ENCODE measurements at places on chromosomes 7 and 10.

DNA sequence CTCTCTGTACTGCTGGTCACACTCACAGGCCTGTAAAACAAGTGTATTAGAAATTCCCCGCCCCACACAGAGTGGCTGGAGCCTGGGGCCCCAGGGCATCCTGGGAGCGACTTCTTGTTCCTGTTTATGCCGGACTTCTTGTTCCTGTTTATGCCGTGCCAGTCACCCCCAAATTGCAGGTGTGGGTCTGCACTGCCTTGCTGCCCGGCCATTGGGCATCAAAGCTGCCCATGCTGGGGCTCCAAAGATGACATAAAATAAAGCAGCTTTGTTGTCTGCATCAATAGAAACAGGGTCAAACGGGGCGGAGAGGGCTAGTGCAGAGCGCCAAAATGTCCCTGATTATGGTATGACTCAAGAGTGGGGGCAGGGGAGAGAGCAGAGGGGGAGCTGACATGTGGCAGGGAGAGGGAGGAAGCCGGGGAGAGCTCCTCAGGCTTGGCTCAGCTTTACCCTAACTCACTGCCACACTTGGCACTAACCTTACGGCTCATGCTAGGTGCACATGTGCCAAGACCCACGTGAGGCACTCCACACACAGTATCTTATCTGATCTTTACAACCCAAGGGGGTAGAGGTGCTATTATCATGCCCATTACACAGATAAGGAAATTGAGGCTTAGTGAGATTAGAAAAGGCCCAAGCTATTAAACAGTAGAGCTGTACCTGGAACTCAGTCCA is 98.4 kb downstream of the PIP4K2A start:
- DNase-seq = no peak

DNA sequence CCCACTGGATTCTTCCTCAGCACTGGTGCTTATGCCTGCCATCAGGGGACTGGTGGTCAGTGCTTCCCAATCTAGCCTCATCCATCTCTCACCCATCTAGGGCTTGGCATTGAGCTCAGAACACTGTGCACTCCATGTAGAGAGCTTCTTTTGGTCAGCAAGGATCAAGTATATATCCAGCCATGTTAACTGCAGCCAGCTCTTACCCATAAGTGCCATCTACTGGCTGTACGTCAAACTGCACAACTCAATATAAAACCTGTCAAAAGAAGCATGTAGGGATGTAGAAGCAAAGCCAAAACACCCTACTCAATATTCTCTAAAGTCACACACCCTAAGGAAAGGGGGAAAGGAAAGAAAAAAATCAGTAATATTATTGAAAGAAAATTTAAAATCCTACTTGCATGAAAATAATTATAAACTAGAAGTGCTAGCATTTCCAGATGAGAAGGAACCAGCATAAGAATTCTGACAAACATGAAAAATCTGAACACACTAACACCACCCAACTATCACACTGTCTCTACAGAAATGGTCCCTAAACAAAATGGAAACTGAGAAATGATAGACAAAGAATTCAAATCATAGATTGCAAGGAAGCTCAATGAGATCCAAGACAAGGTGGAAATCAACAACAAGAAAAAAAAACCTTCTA is 531.1 kb upstream of the STEAP1 start:
- DNase-seq = peak; percentile 58

DNA sequence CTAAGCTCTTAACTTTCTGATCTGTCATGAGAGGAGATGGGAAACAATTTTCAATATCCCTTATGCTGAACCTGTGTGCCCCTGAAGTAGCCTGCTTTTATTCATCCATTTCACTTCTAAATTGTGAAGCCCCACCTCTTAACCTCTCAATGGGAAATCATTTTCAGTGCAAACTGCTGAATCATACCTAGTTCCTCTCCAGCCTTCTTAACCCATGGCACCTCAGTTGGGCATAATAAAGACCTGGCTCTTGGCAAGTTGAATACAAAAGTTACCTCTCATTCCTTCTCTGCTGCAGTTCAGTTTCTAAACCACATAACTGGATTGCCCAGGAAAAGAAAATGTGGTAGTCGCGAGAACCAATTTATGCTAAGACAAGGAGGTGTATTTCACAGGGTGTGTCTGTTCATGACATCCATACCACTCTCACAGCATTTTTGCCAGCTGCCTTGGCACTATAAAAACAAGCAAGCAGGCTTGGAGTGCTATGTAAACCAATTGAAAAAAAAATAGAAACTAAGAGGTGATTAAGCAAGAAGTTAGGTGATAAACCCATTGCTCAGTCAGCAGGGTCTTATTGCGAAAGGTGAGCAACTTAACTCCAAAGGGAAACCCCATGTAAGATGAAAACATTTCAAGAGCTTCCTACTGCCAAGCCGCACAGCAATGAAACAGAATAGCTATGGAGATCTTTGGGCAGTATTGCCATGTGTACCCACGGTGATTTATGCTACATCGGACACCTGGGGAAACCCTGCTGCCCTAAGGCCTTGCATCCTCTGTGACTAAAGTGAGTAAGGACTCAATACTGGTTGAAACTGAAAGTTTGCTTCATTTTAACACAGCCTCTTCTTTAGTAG is 57.0 kb upstream of the DKK1 start:
- no peak for DNase-seq

GRCh38 chr10:78750418-78750817 is 318.3 kb upstream of the ZMIZ1 start:
- no peak for DNase-seq

DNA sequence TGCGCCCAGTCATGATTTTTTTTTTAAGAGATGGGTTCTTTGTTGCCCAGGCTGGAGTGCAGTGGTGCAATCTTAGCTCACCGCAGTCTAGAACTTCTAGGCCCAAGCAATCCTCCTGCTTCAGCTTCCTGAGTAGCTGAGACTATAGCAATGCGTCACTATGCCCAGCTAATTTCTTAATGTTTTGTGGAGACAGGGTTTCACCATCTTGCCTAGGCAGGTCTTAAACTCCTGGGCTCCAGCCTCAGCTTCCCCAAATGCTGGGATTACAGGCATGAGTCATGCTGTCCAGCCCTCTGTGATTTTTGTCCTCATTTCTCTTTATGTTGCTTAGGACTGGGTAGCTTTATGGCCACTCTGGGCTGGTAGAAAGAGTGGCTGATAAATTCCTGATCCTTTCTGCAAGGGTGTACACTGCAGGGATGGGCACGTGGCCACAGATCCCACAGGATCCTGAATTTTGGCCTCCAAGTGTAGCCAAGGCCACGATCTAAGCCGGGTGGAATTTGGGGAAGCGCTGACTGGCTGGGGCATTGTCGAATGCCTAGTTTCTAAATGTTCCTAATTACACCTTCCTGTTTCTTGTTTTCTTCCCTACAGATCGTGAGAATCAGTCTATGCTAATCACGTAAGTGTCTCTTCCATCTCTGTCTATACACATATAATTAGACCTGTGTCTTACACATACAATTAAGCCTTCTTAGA is 24.1 kb upstream of the MYH16 start:
- DNase-seq = no peak

GRCh38 chr7:150799741-150800580 is at the start of gene TMEM176B:
Gene TMEM176B, minus strand, starts transcription at chr7:150800364. Its CDS starts 3,795 bp downstream, at chr7:150796569.
- no peak for DNase-seq

- DNase-seq = peak; percentile 52
These were observed 15.2 kb downstream of the NPY start for GRCh38 chr7:24299192-24299591.

- DNase-seq = peak; percentile 19
These were observed 458.5 kb downstream of the KCNMA1 start for GRCh38 chr10:77179015-77179695.

DNA sequence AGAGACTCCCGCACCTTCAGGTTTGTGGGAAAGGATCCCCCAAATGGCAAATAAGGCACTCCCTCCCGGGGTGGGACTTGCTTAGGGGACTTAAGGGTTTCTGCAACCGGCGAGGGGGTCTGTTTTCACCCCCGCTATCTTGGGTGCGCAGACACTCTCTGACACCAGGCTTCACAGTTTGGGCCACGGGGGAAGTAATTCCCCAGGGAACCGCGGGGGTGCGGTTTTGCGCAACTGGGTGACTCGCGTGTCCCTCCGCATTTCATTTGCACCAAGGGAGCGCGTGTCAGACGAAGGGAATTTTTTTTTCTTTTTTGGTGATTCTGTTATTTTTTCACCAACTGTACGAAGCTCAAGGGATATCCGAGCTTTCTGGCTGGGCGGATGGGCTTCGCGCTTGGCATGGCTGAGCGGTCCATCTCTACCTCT is 1.7 kb downstream of the GRM8 start:
- DNase-seq = peak; percentile 1

GRCh38 chr10:18659819-18660535 is 746 bp downstream of the ARL5B start:
- DNase-seq = peak; percentile 42

DNA sequence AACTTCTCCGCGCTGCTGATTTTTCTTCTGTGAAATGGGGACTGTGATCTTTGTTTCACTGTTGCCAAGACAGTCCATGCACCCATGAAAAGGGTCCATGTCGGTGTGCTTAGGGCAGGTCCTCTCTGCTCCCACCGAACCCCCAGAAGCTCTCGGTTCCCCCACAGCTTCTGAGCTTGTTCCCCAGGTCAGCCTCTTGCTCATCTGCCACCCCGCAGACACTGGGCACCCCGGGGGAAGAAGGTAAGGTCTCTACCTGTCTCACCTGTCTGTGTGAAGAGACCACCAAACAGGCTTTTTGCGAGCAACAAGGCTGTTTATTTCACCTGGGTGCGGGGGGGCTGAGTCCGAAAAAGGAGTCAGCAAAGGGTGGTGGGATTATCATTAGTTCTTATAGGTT is 66.2 kb upstream of the NANOS1 start:
- no peak for DNase-seq

GRCh38 chr10:106424981-106425380 is 739.5 kb downstream of the SORCS1 start:
- DNase-seq = no peak

Measured in A673 (cell line).